ENCODE measurements at places on chromosomes 12 and 14.

DNA sequence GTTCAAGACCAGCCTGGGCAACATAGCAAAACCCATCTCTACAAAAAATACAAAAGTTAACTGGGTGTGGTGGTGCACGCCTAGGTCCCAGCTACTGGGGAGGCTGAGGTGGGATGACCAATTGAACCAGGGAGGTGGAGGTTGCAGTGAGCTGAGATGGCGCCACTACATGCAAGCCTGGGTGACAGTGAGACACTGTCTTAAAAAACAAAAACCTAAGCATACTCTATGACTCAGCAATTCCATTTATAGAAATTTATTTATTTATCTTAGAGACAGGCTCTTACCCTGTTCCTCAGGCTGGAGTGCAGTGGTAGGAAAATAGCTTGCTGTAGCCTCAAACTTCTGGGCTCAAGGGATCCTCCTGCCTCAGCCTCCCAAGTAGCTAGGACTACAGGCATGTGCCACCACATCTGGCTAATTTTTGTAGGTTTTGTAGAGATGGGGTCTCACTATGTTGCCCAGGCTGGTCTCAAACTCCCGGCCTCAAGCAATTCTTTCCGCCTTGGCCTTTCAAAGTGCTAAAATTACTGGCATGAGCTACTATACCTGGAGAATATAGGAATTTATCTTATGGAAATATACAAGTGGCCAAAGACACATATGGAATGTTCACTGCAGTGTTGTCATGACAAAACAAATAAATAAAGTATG lies 43.3 kb downstream of the NCKAP5L start:
- no peak for DNase-seq

DNA sequence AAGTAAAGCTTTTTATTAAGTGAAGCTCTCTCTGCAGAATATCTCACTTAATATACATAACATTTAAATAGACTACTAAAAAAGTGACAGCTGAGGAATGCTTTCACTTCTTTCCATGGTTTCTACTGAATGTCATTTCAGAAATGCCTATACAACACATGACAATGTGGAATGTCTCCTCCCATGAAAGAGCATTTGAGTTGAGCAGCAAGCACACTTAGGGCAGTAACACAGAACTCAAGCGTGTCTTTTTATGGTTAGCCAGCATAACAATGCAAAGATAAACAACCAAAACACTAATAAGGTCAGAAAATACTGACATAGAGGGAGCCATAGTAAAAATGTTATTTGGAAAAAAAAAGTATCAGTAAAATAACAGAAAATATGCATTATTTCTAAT lies 9.4 kb downstream of the PPP1R12A start:
- DNase-seq, result no peak

GRCh38 chr14:72704502-72704901 lies 189.4 kb downstream of the DPF3 start:
- DNase-seq, result no peak

DNA sequence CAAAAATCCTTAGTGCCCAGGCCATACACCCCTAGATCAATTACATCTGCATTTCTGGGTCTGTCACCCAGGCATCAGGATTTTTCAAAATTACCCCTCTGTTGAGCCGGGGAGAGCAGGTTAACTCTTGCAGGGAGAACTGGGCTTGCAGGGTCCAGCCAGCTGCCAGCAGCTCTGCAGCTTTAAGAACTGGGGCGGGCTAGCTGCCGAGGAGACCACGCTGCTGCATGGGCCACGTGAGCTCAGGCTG lies at the start of gene DGLUCY:
DGLUCY (plus strand) TSS at position 245 of the 250 bp plus-strand sequence. CDS start 46,222 bp downstream, outside the sequence.
- DNase-seq, result no peak

- no peak for DNase-seq
Measured at GRCh38 chr12:89742337-89743022, 33.8 kb upstream of the ATP2B1 start.

DNA sequence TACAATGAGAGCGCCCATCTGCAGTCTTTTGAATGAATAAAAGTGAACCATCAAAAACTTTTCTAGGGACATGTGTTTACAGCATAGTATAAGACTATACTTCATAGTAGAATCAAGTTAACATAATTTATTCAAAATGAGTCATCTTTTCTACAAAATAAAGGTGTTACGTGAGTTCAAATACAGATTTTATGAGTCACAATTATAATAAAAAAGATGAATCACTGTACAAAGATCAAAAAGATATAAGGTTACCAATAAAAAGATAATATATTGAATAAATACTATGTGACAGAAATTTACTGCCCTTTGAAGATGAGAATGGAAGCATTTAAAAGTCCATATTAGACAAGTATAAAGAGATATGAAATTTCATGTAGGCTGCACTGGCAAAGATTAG lies 2.8 kb downstream of the MBIP start:
- no peak for DNase-seq

DNA sequence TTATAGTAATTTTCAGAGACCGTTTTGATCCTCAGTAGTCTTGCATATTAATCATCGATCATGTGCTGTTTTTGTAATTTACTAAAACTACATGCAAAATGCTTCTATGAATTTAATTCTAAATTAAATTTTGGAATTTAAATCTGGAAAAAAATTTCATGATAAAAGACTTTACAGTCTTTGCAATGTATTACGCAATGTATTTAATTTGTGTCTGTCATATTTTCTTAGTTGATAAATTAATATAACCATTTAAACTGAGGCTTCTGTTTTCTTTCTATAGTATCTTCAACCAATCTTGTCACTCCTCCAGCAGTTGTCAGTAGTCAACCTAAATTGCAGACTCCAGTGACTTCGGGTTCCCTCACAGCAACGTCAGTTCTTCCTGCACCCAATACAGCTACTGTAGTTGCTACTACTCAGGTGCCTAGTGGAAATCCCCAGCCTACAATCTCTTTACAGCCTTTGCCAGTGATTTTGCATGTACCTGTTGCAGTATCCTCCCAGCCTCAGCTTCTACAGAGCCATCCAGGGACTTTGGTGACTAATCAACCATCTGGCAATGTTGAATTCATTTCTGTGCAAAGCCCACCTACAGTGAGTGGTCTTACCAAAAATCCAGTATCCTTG lies 94.8 kb downstream of the ATF7IP start:
- DNase-seq, result no peak

GRCh38 chr14:27409944-27410343 lies 812.1 kb upstream of the NOVA1 start:
- DNase-seq, result no peak

DNA sequence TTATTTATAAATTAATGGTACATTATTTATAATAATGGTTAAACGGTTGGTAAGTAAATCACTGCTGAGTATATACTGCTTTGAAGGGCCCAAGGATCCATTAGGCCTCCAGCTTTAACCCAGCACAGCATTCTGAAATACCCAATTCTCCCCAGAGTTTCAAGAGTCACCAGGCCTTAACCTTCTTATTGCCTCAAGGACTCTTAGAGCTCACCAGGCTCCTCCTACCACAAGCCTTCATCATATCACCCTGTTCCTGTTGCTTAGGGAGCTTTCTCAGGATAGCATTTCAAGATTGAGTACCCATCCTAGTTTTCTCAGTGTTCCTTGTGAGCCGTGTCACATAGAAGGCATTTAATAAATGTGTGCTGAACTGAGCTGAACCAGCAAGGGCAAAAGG lies 242.5 kb downstream of the FBXL14 start:
- no peak for DNase-seq

GRCh38 chr14:101185073-101185835 lies 281.7 kb upstream of the RTL1 start:
- no peak for DNase-seq
